ENCODE measurements at places on chromosomes 1 and 21. TPM values are rescaled to one million over a fixed set of nuclear protein-coding genes. Genes with fewer than 3 reads are reported as not detected.

The RGS4 gene
- 0.87 TPM for polyA plus RNA-seq

GRCh38 chr1:10608690-10609089 lies 133.9 kb downstream of the PEX14 start:
- no peak for DNase-seq

- DNase-seq: no peak
These were observed 12.1 kb downstream of the LGR6 start for GRCh38 chr1:202205523-202206190.

The LRRC71 gene
- polyA plus RNA-seq: 0.74 TPM

The LCE3D gene
- not detected for polyA plus RNA-seq

DNA sequence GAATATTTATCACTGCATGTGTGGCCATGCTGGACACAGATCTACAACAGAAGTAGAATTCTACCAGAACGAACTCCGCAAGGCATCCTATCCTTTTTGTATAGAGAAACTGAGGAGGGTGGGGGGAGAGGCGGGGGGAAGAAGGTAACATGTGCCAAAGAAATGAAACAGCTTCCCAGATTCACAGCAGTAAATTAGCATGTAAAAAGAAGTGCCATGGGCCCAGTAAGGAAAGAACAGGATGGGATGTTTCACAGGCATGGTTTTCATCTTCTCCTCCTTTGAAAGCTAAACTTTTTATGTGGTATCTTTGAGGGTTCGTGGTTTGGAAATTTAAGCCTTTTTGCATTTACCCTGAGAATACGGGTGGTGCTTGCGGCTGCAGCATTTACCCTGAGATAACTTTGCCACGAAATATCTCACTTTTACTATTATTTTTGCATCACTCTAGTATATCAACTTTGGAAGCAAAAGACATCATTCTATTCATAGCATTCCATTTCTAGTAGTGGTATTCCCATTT lies 168.9 kb downstream of the TPR start:
- DNase-seq: no peak

The RIMS3 gene
- polyA plus RNA-seq: 0.52 TPM
